ENCODE measurements at places on chromosomes 12 and 14.

DNA sequence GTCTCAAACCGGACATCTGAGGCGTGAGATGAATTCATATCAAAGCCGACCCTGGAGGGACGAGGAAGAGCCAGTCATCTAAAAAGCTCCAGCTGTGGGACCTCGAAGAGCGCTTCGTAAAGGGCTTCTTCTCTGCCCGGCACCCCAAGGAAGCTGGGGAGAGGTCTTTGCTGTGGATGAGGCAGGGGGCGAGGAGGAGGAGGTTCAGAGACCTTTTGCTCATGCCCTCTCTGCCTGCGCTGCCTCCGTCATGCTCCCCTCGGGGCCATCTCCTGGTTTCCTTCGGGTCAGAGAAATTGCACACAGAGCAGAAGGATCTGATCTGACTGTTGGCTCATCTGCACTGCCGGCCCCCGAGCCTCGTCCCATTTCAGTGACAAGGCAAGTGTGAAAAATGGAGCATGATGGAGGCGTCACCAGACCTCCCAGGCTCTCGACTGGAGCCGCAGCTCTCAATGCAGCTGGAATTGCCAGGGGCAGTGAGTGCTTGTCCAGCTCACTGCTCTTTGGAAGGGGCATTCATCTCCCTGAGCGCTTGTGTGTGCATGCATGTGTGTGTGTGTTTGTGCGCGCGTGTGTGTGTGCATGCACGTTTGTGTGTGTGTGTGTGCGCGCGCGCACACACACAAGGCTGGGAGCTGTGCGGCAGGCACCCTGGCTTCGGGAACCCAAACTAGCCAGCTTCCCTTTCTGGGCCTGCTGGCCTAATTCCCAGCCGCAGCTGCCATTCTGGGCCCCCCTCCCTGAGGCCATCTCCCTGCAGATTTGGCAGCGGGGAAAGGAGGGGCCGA is 9.2 kb downstream of the CABP1 start:
- peak; percentile 67 for DNase-seq

GRCh38 chr12:55585817-55586216 is 13.5 kb downstream of the OR2AP1 start:
- no peak for DNase-seq

DNA sequence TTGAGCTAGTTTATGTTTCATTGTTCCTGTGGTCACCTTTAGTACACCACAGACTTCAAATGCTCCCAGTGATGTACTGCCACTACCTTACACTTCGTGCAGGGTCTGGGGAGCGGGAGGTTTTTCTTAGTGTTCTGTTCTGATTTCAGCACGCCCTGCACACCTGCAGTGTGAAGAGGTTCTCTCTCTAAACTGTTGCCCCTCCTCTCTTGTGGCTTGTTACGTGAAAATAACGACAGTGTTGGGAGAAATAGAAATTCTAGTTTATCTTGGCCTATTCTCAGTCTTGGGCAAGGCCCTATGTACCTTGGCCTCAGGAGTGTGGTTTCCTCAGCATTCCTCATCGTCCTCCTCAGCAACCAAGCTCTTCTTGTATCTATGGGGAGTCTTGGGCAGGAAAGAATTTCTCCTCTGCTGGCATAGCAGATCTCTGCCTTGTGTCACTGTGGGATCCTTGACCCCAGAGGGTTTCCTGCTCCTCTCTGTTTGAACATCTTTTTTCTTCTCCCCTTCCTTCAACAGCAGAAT is 48.6 kb downstream of the EIF2S3B start:
- DNase-seq: peak; percentile 34

- no peak for DNase-seq
Measured at GRCh38 chr14:69750495-69750894, 16.4 kb upstream of the SRSF5 start.

DNA sequence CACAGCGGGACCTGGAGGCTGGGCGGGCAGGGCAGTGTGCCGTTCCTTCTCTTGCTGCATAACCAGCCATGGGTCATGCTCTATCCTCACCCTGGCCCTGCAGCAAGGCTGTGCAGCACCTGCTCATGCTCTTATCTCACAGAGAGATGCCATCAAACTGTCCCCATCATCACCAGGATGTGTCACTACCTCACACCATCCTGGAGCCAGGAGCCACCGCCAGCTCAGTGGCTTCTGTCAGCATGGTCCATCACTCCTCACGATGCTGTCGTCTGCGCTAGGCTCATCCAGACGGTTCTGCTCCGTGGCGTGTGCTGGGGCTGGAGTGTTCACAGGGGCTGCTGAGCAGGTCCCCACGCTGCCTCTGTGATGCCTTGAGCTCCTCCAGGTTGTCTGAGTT is 77.2 kb upstream of the DYNC1H1 start:
- DNase-seq: no peak

GRCh38 chr12:98403936-98404335 is 111.5 kb upstream of the TMPO start:
- no peak for DNase-seq

- DNase-seq: no peak
Measured at GRCh38 chr14:96380735-96381134, 11.2 kb upstream of the AK7 start.

DNA sequence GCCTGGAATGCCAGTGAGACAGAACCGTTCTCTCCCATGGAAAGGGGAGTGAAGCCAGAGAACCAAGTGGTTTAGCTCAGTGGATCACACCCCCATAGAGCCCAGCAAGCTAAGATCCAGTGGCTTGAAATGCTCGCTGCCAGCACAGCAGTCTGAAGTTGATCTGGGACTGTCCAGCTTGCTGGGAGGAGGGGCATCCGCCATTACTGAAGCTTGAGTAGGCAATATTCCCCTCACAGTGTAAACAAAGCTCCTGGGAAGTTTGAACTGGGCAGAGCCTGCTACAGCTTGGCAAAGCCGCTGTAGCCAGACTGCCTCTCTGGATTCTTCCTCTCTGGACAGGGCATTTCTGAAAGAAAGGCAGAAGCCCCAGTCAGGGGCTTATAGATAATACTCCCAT is 374.3 kb upstream of the DCN start:
- DNase-seq: no peak

GRCh38 chr12:117025481-117026151 is 73.6 kb downstream of the TESC start:
- DNase-seq: peak; percentile 79

All from stomach (tissue), 19 donors.